ENCODE measurements at places on chromosomes 7 and 10.
A peak's percentile ranks its signal among the peaks of the same experiment; 100 is the strongest.

- DNase-seq = no peak
Measured at GRCh38 chr10:17056781-17057428, 72.7 kb downstream of the CUBN start.

DNA sequence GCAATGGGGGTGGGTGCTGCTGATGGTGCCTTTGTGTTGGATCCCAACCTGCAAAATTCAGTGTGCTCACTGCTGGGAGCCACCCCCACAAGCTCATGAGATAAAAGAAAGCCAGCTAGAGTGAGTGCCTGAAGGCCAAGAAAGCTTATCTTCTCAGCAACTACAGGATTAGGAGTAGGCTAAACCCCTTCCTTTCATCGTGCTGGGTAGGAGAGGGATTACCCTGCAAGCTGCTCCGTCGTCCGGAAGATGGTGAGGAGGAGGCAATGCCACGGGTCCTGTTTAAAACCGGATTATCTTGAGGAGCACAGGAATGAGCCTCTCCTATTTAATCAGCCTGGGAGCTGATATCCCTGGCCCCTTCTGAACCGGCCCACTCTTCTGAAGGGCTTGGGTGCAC, 258.0 kb downstream of the GALNT17 start:
- DNase-seq = no peak

DNA sequence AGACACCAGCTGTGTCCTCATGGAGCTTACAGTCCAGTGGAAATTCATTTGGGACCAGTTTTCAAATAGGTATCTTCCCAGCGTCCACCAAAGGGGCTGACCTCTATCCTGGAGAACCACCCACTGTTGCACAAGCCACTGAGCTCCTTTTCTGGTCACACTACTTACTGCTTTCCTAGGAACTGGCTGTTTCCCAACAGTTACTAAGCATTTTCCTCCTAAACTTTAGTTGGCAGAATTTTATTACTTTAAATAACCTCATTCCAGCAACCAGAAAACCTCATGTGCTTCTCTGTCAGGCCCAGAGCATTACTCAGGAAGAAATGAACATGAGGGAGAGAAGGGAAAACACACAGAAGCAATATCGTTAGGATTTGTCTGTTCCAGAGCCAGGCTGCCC, 183.1 kb downstream of the GPAM start:
- no peak for DNase-seq

- DNase-seq = no peak
Measured at GRCh38 chr7:91288208-91288824, 24.1 kb downstream of the FZD1 start.

GRCh38 chr7:22647451-22648257, 79.3 kb upstream of the IL6 start:
- DNase-seq = no peak

- DNase-seq = no peak
Measured at GRCh38 chr7:158585721-158586498, 1.7 kb downstream of the PTPRN2 start.

DNA sequence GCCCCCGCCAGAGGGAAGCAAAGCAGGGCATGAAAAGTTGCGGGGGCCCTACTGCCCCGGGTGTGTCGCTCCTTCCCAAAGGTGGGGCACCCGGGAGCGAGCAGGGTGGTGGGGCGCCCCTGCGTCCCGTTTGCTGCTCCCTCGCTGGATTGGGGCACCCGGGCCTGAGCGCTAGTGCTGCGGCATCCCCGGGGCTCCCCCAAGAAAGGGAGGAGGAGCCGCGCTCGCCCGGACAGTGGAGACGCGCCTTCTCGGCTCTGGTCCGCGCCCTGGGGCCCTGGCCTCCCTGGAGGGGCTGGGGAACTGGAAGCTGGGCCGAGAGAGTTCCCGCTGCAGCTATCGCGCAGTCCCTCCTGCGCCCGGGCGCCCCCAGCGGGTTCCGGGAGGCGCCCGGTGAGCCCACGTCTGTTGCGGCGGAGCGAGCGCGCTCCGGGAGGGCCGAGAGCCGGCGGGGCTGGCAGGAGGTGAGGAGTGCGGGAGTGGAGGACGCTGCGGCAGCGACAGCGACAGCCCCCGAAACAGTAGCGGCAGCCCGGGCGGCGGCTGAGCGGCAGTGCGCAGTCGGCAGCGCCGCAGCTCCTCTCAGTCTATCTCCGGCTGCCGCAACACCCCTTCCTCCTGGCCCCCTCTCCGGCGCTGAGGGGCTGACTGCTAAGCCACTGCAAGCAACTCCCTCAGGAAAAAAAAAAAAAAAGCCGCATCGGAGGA, 504 bp upstream of the BMPER start:
- DNase-seq = no peak

GRCh38 chr7:51276967-51277366, 39.6 kb downstream of the COBL start:
- no peak for DNase-seq

- DNase-seq = no peak
Measured at GRCh38 chr10:71304914-71305313, 14.1 kb upstream of the SLC29A3 start.

GRCh38 chr7:141541375-141541774, 9.8 kb upstream of the AGK start:
- DNase-seq = no peak

- no peak for DNase-seq
Measured at GRCh38 chr10:25824050-25824449, 110.0 kb upstream of the MYO3A start.

DNA sequence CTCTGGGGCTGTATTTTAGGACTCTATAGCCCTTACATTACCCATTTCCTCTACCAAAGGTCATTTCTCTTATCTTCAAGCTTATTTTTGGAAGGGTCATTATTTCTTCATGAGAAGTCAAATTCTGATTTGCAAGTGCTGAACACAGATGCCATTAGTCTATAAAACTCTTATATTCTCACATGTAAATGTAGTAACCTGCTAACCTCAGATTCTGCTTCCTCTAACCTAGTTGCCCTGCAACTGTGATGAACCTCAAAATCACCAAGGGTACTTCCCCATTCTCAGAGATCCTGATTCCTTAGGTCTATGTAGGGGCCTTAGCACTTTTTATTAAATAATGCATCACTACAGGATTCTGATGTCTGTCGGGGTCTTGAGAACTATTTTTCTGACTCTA, 6.3 kb downstream of the FAS start:
- no peak for DNase-seq

DNA sequence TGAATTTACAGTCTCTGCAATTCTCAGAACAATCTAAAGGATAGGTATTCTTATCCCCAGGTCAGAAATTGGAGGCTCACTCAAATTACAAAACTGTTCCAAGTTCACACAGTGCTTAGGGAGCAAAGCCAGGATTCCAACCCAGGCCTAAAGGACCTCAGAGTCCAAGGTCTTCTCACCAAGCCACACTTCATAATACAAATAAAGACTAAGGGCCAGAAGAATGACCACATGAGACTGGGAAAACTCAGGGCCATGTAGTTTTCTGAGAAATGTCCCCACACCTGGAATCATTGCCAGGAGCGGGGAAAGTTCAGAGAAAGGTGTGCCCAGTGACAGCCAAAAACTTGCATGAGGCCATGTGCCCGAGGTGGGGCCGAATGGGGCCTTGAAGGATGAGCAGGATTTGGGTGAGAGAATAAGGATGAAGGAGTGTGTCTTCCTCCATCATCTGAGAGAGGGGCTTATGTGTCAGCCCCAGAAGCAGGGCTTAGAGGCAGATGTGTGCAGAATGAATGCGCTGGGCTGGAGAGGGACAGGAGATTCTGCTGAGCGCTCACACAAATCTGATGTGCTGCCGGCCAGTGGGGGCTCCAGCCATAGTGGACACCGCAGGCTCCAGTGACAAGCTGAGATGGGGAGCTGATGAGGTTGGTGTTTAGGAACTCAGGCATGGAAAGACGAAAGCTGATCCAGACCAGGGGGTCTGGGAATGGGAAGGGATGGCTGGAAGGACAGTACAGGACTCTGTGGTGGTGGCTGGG, 35.9 kb downstream of the BLNK start:
- DNase-seq = no peak

- DNase-seq = no peak
Measured at GRCh38 chr10:11235771-11236170, 218.1 kb downstream of the CELF2 start.

DNA sequence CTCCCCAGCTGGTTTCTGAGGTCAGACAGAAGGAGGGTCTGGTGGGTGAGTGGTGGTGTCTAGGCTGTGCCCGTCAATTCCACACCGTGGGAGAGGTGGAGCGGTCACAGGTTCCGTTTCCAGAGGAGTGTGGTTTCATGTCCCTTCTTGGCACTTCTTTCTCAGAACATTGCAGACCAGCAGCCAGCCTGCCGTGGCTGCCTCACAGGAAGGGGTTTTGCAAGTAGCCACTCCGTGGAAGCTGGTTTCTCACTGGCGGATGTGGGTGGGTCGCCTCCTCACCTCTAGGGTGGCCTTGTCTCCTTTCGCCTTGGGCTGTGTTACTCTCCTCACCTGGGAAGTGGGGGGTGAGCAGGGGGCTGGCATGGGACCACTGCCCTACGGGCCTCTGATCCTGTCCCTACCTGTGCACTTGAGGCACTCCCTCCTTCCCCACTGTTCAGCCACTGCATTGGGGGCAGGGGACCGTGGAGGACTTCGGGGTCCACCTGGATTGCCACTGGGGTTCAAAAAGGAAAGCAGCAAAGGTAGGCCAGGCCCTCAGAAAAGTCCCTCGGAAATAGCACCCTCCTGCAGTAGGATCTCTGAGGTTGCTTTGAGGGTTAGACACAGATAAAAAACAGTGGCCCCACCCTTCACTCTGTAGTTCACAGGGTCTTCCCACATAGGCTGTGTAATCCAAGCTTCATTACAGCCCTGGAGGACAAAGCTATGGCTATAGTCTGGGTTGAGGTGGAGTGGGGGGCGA, 33.9 kb downstream of the TSPAN14 start:
- DNase-seq = peak; percentile 35

- no peak for DNase-seq
Measured at GRCh38 chr7:148108381-148108780, 482.2 kb upstream of the C7orf33 start.

DNA sequence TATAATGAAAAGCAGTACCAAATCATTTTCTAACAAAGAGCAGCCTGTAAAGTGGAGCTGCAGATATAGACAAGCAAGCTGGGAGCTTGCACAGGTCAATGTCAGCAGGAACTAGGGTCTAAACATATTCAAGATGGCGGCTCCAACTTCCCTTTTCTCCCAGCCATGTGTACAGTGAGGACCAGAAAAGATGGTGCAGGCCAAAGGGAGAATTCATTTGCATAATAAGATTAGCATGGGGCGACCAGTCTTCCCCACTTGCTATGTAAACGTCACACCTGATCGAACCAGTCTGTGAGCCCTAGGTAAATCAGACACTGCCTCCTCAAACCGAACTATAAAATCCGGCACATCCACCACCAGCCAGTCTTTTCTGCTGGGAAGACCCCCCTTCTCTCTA, 4.4 kb upstream of the RAPGEF5 start:
- no peak for DNase-seq

DNA sequence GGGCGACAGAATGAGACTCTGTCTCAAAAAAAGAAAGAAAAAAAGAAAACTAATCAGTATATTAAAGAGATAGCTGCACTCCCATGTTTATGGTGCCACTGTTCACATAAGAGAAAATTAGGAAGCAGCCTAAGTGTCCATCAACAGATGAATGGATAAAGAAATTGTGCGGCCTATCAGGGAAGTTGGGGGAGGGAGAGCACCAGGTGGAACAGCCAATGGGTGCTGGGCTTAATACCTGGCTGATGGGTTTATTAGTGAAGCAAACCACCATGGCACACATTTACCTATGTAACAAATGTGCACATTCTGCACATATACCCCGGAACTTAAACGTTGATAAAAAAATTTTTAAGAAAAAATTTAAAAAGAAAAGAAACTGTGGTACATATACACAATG, 9.0 kb upstream of the PRRT4 start:
- DNase-seq = no peak

- no peak for DNase-seq
Measured at GRCh38 chr7:80764132-80764531, 125.7 kb downstream of the CD36 start.

- DNase-seq = no peak
Measured at GRCh38 chr10:63491588-63492316, 26.0 kb upstream of the JMJD1C start.

DNA sequence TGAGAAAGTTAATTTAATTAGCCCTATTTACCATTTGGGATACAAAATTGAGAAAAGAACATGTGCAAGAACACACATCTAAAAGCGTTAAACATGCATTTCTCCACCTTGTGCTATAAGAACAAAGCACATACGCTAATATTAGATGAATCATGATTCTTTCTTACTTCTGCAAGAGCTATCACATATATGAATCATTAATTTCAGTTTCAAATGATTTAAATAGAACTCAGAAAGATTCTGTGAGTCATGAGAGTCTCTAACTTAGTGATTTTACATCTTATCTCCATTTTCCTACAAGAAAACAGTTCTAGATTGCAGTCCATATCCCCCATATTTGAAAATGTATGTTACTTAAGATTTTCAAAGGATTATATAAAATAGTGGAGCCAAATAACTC, 173.9 kb downstream of the RNLS start:
- no peak for DNase-seq

DNA sequence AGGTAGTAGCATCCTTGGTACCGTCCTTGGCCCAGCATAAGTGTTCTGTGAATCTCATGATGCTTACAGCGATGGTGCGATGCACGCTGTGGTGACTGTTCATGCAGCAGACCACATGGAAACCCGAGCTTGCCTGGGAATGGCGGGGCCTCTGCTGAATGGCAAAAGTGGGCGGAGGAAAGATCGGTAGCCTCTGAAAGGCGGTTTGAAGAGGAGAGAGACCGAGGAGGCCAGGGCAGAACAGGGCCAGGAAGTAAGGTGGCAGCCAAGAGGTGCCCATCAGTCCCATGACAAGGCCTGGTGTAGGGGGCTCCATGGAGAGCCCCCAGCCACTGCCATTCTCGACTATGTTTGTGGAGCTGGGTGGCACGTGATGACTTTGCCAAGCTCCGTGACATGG, 33.2 kb upstream of the CNPY1 start:
- no peak for DNase-seq

DNA sequence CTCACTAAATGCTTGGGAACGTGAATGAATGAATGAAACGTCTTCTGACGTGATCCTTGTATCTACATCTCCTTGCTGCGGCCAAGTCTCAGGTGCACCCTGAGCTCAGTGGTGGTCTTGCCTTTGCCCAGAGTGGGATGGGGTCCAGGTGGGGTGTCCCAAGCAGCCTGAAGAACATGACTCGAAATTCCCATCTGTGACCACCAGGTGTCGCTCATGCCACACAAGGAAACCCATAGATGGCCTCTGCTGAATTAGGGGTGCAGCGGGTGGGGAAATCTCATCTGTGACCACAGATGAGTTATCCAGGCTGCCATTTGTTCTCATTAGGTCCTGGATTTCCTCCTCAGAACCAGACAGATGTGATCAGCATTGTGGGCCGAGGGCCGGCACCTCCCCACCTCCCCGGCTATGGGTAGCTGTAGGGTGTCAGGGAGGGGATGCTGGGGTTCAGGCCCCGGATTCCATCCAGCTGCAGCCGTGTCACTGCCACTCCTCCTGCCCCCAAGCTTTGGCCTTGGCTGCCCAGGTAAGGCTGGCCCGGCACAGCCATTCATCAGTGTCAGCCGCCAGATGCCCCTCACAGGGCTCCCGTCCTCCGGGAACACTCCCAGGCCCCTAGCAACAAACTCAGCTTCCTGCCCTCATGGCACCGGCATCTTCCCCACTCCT, 21.0 kb upstream of the GNA12 start:
- DNase-seq = peak; percentile 32
